Activated CD4-positive, alpha-beta T cell treated with anti-CD3 and anti-CD28 coated beads, Interleukin-2, amount 10 ng/mL, durations not matched to agents 24 days and 14 days (primary cell): ENCODE measurements at places on chromosomes 6 and 20. TPM values are rescaled to one million over a fixed set of nuclear protein-coding genes. Genes with fewer than 3 reads are reported as not detected.

Gene FHL5
- not detected in 2 replicates for total RNA-seq

- DNase-seq, result no peak
Observed at GRCh38 chr20:59318803-59319202, 18.4 kb downstream of the EDN3 start.

Gene CAGE1
- 0.16 and 0.31 TPM in 2 replicates for total RNA-seq

- DNase-seq, result no peak
Observed at GRCh38 chr20:20192366-20192765, 140.0 kb downstream of the CFAP61 start.

DNA sequence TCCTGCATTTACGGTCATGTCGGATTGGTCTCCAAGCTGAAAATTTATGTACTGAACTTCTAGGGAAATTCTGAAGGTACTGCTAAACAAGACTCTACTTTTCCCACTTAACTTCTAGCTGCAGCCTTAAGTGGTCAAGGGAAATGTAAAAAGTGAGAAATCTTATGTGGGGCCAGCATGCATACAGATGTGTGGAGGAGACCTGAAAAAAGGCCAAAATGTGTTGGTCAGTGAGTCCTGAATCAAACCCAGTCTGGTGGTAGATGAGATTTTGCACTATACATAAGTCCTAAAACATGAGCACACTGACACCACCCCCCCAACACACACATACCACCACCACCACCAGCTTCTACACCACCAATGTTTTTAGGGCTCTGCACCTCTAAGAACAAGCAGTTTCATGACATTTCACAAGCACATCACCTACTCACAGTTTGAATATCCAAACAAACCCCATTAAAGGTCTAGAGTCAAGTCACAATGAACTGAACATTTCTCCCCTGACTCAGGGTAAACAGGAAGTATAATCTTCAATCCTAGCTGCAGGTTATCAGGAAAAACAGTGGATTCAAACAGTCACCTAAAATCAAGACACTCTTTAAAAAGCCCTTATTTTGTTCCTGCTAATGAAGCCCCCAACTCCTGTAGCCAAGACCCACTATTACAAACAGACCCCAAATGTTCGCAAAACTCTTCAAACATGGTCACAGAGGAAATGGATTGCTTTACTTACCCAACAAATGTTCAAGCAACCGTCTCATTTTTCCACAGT lies 1.6 kb downstream of the ZMYND8 start:
- peak; percentile 64 for DNase-seq
